ENCODE measurements at places on chromosomes 6 and 20.

GRCh38 chr20:52246366-52246765, 54.8 kb upstream of the ZFP64 start:
- DNase-seq = no peak

- no peak for DNase-seq
These were observed 56.0 kb downstream of the CEBPB start for GRCh38 chr20:50246367-50247195.

GRCh38 chr20:63974402-63975200, 4.8 kb downstream of the SAMD10 start:
- no peak for DNase-seq

- DNase-seq = peak; percentile 29
These were observed 20.2 kb upstream of the SPAG4 start for GRCh38 chr20:35595456-35595855.

GRCh38 chr20:1997483-1998192, 3.8 kb upstream of the PDYN start:
- no peak for DNase-seq

DNA sequence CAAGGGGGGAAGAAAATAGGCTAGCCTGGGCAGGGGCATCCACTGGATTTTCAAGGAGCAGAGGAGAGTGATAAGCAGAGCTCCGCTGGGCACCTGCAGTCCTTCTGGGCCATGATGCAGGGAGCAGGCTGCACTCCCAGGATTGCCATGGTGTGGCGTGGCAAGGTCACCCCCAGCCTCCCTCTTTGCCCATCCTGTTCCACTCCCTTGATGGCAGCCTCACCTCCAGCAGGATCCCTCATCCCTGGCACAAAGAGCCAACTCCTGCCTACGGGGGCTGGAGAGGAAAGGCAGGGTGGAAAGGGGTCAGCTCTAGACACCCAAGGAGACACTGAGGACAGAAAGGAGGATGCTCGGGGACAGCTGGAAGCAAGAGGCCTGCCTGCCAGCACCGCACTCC, 22.4 kb upstream of the MYMX start:
- peak; percentile 16 for DNase-seq

GRCh38 chr6:40906759-40907158, 132.3 kb downstream of the UNC5CL start:
- no peak for DNase-seq

DNA sequence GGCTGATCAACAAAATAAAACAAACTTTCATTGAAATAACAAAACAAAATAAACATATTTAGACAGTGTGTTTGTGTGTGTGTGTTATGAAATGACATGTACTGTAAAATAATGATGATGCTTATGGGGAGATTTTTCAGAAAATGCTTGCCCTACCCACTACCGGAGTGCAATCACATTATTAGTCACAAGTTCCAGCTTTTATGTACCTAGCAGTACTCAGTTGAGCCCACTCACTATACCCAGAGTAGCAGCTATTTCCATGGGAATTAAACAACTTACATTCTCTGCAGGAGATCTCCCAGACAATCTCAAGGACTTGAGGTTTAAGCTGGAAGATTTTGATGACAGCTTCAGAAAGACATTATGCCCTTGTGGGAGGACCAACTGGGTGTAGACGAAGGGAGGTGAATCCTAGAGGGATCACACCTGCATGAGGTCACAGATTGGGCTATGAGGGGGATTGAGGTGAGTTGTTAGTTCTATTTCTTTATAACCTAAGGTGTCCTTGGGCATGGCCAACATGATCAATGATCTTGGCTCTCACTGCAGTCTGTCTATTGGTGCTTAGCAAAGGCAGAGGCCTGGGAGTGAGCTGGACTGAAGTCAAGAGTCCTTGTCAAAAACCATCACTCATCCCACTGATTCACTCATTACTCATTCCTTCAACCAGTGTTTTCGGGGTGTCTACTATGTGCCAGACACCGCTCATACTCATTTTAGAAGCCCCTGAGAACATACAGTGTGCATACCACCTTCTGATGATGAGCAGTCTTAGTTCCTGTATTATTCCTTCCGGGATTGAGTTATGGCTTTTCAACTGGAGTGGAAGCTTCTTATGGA, 6.7 kb upstream of the CLIC5 start:
- DNase-seq = no peak

DNA sequence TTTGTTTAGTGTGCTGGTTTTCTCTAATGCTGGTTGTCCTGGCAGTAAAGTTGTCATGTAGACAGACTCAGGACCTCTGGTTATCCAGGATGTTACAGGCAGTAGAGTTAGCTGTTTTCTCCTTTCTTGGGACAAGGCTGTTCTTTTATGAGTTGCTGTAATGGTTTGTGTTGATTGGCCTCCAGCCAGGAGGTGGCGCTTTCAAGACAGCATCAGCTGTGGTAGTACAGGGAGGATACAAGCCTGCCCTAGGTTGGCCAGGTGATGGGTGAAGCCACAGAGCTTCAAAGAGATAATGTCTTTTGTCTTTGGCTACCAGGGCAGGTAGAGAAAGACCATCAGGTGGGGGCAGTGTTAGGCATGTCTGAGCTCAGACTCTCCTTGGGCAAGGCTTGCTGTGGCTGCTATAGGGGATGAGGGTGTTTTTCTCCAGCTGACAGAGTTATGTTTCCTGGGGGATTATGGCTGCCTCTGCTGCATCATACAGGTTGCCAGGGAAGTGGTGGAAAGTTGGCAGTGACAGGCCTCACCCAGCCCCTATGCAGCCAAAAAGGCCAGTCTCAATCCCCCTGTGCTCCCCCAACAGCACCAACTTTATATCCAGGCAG, 127.2 kb upstream of the TAB2 start:
- DNase-seq = no peak

Measured in D341Med (cell line).